ENCODE measurements at places on chromosomes 12 and 14.

GRCh38 chr12:6229224-6230218 is 29.3 kb downstream of the CD9 start:
- no peak for DNase-seq

DNA sequence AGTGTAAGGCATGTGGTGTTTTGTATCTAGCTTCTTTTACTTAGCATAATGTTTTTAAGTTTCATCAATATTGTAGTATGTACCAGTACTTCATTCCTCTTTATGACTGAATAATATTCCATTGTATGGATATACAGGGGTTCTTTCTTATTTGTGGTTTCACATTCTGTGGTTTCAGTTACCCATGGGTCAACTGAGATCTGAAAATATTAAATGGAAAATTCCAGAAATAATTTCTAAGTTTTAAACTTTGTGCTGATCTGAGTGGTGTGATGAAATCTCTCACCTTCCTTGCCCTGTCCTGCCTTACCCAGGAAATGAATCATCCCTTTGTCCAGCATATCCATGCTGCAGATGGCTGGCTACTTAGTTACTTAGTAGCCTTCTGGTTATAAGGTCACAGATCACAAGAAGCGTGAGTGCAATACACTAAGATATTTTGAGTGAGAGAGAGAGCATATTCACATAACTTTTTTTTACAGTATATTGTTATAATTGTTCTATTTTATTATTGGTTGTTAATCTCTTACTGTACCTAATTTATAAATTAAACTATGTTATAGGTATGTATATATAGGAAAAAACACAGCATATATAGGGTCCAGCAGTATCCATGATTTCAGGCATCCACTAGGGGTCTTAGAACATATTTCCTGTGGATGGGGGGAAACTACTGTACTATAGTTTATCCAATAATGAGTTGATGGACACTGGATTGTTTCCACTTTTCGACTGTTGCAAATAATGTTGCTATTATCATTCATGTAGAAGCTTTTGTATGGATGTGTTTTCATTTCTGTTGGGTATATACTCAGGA is 59.6 kb upstream of the LRTM2 start:
- DNase-seq: no peak

DNA sequence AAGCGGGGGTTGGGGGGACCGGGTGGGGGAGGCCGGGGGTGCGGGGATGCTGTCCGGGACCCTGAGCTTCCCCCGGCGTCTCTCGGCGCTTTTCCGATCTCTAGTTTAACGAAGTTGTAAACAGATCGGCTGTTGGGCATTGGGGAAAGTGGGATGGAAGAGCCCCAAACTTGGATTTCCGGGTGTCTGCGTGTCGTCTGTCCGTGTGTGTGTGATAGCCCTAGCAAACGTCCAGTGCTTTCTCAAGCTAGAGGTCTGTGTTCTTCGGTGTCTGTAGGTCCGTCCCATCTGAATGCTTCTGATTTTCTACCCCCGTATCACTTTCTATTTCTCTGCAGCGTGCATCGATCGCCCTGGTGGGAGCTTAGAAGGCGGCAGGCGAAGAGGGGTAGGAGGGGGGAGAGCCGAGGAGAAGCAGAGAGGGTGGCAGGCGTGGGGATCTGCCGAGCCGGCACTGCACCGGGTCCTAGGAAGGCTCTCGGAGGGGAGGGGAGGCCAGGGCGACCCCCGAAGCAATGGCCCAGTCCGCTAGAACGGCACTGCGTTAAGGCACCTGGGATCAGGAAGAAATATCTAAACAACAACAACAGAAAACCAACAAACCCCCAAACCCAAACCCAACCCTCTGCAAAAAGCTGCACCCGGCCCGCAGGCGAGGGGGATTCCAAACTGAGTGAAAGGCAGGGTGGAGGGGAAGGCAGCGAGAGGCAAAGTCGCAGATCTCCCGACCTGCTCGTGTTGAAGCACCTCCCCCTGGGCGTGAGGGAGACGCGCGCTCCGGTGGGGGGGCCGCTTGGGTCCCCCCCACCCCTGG is 1.0 kb downstream of the KCNA1 start:
- no peak for DNase-seq

DNA sequence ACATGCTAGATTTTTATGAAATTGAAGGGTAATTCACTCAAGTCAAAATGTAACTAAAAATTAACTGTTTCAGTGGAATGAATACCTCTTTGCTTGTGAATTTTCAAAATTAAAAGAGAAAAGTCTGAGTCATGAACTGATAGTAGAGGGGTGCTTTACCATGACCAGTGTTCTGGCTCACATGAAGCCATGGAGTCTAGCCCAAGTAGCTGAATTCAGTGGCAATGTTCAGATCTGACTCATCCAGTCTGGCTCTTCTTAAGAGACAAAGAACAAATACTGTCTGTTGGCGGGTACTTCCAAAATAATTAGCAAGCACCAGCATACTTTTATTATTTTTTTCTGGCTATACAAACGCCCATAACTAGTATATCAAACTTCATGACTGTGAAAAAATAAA is 366.3 kb upstream of the GARIN6 start:
- no peak for DNase-seq

GRCh38 chr12:113598815-113599406 is 127.2 kb upstream of the LHX5 start:
- no peak for DNase-seq

DNA sequence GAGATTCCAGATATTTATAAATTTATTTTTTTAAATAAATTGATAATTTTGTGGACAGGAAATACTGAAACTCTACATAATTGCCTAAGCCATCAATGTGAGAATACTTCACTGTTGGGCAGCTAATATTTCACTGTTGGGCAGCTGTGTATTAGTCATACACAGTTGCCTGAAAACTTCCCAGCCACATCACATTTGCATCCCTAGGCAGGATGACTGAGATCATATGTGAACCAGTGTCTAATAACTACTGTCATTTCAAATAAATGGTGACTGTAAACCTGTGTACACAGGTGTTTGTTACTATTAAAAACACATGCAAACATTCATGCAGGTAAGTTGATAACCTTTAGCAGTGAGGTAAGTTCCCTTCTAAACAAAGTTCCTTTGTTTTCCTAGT is 43.9 kb downstream of the TMTC3 start:
- DNase-seq: no peak

DNA sequence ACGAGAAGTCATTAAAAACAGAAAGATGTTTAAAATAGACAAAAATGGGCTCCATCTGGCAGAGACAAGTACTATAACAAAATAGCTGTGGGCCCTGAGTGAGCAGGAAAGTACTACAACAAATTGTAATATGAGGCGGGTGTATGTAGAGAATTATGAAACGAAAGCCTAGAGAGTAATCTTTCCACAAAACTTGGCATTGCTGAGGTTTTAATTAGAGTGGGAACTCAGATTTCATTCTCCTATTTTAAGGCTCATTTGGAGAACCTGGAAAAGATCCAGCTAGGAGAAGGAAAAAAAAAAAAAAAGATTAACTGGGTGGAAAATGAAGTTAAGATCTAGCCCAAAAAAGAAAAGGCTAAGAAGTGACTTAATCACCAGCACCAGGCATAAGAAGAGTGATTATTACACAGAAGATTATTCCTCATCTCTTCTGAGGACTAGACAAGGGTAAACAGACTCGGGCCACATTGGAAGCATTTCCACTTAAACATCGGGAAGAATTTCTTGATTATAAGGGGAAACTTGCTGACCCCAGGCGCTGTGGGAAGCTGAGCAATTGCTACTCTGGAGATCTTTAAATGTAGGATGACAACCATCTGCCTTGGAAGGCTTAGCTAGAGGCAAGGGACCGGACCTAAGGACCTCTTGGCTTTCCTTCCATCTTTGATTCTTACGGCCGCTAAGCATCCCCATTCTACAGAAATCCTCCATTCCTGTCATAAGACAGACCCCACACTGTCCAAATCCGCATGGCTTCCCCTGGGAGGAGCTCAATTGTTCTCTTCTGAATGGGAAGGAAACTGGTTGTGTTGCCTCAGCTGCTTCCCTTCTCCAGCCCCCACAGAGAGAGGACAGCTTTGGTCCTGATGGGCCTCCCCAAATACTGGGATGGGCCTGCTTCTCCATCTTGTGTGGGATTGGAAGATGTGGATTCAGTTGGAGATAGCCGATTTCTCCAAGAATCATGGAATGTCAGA is 40.6 kb downstream of the IGF1 start:
- DNase-seq: no peak

DNA sequence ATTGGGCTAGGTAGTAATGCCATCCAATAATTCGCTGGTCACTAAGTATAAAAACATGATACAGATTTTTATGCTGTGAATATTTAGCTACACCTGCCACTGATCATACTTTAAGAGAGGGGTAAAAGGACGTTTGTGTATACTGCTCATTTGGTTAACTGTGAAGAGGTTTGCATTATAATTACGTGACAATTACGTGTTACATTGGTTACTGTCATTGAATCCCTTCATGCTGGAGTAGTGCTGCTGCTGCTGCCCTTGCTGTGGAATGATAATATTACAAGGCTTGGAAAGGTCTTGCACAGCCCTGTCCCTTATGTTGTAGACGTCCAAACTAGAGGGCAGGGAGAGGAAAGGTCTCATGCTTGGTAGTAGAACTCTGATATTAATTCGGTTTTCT is 312.2 kb upstream of the ATP2B1 start:
- no peak for DNase-seq

DNA sequence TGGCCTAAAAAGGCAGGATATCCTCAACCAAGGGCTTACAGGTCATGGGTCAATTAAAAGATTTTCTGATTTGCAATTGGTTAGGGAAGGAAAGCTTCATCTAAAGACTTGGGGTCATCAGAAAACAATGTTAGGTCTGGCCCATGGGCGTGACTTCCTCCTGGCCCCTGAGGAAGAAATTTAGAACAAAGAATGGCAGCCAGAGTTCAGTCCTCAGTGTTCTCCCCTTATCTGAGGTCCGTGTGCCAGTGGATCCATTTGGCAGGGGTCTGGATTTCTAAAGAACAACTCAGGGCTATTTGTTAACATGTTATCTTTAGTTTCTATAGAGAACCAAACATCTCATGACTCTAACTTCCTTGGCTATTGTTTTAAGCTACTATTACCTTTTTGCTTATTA is 27.8 kb upstream of the NFYB start:
- no peak for DNase-seq

DNA sequence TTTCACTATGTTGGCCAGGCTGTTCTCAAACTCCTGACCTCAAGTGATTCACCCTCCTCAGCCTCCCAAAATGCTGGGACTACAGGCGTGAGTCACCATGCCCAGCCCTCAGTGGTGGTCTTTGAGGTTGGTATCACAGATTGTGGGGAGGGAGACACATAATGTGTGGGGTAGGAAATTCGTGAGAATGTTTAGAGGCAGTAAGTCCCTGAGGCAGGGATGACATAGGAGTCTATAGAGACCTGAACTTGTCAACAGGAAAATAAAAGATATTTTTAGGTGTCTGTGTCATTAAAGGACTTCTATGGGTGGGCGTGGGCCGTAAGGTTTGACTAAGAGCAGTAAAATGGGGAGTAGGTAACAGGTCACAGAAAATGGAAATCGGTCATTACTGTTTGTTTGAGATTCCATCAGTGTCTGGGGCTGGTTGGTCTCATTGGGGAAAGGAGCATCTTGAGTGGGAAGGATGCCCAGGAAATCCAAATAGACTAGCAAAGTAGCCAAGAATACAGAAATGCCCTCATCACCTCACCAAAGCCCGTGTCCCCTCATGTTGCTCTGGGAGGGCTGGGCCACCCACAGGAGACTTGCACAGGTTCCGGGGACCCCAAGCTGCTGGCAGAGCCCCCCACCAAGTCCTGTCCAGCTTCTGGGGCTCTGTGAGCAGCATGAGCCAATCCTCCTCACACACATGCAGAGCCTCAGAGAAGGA is 63.6 kb upstream of the BCL2L14 start:
- peak; percentile 47 for DNase-seq

DNA sequence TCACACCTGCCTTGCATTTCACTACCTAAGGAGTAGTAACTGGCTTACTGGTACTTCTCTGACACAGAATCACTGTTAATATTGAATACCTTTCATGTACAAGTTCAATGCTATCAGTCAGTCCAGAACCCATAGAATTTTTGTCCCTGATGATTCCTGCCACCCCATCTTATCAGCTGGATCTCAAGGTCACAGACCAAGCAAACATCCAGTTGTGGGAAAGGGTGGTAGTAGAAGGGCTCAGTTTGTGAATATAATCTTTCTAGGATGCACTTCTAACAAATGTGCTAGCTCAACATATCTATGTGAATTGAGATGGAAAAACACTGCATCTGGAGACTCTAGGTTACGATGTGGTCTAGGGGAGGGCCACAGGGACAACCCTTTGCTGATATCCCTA is 14.1 kb downstream of the PPP1CC start:
- DNase-seq: no peak

GRCh38 chr12:124317400-124317799 is 22.5 kb downstream of the RFLNA start:
- no peak for DNase-seq
